ENCODE measurements at places on chromosomes 3 and 15. TPM values are rescaled to one million over a fixed set of nuclear protein-coding genes. Genes with fewer than 3 reads are reported as not detected.

- no peak for DNase-seq
Measured at GRCh38 chr15:41825572-41826535, 2.0 kb upstream of the JMJD7 start.

- DNase-seq: no peak
Measured at GRCh38 chr3:195045481-195046210, 225.3 kb downstream of the XXYLT1 start.

- DNase-seq: no peak
Measured at GRCh38 chr3:45776611-45777010, 19.7 kb downstream of the SLC6A20 start.

GRCh38 chr15:95292785-95293450 lies 1037.6 kb upstream of the NR2F2 start:
- DNase-seq: no peak

DNA sequence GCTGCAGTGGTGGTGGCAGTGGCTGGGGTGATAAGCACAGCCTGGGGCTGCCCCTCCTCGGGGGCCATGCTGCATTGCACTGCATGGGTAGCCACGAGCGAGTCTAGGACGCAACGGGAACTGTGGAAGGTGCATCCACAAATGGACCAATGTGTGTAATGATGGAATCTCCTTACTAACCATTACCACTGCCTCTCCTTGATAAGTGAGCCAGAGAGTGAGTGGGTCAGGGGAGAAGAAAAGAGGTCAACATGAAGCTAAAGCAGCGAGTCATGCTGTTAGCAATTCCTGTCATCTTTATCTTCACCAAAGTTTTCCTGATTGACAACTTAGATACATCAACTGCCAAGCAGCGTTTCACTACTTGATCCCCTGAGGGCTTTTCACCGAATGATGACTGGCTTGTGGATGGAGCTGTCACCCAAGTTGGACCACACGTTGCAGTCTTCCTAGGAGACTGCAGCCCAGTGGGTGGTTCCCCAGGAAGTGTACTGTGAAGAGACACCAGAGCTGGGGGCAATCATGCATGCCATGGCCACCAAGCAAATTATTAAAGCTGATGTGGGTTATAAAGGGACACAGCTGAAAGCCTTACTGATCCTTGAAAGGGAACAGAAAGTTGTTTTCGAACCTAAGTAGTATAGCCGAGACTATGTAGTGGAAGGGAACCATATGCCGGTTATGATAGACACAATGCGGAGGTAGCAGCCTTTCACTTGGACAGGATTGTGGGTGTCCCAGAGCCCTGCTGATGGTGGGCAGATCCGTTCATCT lies 20.6 kb downstream of the SAMD7 start:
- no peak for DNase-seq

DNA sequence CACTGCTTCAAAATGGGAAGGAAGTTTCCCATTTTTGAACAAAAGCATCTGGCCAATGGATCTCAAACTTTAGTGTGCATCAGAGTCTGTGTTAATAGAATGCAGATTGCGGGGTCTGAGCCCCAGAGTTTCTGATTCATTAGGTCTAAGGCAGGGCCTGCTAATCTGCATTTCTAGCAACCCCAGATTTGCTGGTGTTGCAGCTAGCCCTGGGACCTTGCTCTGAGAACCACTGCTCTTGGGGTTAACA lies 30.7 kb upstream of the USP3 start:
- no peak for DNase-seq

GRCh38 chr3:125651244-125651643 lies 55.9 kb upstream of the OSBPL11 start:
- no peak for DNase-seq

GRCh38 chr3:78165876-78166275 lies 1126.0 kb downstream of the ROBO2 start:
- no peak for DNase-seq

DNA sequence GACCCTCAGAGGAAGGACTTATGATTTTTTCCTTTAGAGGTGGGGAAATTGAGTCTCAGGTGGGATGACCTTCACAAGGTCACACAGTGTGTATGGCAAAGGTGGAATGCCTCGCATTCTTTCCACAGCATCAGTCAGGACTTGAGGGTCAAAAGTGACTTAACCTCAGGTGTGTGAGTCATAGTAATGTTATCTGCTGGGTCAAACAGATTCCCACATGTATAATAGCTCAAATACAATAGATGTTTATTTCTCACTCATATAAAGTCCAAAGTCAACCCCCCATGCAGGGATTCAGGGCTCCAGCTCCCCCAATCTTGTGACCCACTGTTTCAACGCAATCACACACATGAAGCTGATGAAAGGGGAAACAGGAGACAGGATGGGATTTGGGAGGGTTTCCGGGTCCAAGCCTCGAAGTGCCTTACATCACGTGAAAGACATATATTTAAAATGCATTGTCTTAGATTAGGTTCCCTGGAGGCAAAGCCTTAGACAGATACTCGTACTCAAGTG lies 34.0 kb upstream of the CCDC174 start:
- DNase-seq: no peak

DNA sequence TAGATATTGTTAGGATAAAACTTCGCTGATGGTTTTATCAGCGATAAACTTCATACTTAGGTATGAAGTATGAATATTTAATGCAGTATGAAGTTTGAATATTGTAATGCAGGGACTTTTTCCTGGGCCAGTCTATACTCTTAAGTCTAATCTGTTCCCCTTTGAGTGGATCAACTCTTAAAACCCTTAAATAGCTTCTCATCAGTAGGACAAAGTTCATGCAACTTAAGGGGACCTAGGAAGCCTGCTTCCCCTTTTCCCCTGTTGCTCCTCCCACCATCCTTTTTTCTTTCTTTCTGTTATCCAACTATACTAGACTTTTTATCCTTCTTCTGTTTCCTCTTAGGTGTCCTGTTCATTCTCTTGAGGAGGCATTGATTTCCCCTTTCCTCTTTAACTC lies 78.7 kb downstream of the MITF start:
- no peak for DNase-seq

DNA sequence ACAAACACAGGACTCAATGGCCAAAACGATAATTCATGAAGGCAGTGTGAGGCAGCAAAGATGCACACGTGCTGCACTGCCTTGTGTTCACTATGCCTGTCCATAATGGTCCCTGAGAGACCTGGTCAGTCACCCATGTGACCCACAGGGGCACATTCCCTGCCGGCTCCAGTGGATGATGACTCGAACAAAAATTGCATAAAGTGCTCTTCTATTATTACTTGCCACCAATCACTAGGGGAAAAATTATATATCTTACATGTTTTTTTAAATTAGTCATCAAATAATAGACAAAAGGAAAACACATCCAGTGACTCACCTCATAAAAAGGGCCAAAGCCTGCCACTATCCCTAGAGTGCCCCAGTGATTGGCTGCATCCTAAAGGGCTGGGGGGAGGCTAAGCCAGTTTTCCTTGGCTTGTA lies 47.5 kb downstream of the UBP1 start:
- peak; percentile 41 for DNase-seq

GRCh38 chr3:184584464-184584891 lies 22.9 kb downstream of the EPHB3 start:
- no peak for DNase-seq

DNA sequence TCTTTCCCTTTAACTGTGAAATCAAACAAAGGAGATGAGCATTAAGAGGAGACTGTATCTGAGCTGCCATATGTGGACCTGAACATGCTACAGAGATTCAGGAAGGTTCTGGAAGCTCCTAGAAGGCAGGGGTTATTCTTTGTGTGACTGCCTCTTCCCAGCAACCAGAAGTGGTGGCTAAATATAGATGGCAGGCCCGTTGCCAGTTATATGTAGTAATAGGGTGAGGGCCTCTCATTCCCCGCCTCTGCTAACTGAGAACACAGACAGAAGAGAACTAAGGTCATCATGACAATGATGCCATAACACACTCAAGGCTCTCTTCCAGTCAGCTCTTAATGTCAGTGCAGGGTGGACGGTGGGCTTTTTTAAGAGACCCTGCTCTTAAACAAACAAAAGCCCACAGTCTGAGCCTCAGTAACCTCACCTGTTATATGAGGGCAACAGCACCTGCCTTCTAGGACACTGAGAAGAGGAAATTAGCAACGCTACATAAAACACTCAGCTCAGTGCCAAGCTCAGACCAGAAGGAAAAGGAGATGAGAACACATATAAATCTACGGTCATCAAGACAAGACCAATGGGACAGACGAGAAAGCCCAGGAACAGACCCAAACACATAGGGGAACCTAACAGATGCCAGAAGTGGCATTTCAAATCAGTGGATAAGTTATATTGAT lies 22.3 kb downstream of the CFAP92 start:
- no peak for DNase-seq

DNA sequence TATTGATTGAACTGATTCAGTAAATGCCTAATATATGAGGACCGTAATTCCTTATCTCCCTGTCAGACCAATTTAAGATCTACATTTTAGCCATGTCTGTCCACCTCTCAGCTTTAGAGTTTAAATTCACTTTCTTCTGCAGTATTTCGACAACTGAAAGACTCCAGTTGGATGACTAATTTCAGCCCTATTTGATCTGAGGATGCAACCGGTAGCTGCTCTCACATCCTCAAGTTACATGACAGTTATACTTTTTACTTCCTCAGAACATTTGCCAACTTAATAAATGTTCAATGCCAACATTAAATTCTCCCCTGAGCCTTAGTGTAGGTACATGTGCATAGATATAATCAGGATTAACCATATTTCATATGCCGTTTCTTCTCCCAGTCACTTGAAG lies 2.5 kb upstream of the HHLA2 start:
- DNase-seq: no peak

- DNase-seq: no peak
Measured at GRCh38 chr3:151900460-151900859, 27.0 kb downstream of the SUCNR1 start.

- DNase-seq: no peak
Measured at GRCh38 chr3:128494367-128494650, 1.3 kb upstream of the GATA2 start.

DNA sequence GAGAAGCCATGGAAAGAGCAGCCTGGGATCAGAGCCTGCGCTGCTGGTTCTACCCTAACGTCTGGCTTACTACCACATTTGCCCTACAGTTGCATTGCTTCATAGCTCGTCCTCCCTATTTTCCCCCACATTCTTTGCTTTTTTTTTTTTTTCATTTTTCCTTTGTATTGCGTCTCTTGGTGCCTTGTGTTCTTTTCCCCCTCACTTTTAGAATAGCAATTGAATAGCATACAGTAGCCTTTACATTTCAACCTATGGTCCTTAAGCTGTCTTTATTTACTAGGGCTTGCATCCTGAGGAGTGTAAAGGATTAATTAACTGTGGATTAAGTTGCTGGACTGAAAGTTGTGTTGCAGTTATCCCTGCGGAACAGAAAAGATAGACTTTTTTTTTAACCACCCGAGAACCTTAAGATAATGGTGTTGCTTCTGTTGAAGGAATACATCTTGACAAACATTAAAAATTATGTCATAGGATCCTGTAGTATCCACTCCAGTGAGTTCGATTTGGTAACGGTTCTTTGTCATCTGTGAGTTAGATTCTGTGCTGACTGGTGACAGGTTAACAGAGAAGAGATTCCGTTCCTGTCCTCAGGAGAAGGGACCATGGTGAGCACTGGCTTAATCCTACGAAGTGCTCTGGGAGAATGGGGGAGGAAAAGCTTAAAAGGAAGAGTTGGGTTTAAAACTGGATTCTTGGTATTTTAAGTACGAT lies 417.4 kb upstream of the NAALADL2 start:
- peak; percentile 57 for DNase-seq

DNA sequence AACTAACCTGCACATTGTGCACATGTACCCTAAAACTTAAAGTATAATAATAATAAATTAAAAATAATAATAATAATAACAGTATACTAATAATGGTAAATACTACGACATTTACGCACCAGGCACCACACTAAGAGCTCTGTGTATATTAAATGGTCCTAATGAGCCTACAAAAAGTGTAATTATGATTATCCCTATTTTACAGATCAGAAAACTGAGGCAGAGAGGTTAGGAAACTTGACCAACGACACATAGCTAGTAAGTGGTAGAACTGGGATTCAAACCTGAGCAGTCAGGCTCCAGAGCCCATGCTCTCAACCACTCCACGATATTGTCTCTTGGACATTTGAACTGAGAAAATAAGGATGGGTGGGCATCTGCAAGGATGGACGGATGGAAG lies 15.0 kb downstream of the KIF7 start:
- no peak for DNase-seq

- no peak for DNase-seq
Measured at GRCh38 chr3:65497846-65498245, 540.9 kb downstream of the MAGI1 start.

- no peak for DNase-seq
Measured at GRCh38 chr3:74535281-74535680, 79.2 kb downstream of the CNTN3 start.

GRCh38 chr3:196120291-196120951 lies 38.5 kb upstream of the TFRC start:
- DNase-seq: no peak

DNA sequence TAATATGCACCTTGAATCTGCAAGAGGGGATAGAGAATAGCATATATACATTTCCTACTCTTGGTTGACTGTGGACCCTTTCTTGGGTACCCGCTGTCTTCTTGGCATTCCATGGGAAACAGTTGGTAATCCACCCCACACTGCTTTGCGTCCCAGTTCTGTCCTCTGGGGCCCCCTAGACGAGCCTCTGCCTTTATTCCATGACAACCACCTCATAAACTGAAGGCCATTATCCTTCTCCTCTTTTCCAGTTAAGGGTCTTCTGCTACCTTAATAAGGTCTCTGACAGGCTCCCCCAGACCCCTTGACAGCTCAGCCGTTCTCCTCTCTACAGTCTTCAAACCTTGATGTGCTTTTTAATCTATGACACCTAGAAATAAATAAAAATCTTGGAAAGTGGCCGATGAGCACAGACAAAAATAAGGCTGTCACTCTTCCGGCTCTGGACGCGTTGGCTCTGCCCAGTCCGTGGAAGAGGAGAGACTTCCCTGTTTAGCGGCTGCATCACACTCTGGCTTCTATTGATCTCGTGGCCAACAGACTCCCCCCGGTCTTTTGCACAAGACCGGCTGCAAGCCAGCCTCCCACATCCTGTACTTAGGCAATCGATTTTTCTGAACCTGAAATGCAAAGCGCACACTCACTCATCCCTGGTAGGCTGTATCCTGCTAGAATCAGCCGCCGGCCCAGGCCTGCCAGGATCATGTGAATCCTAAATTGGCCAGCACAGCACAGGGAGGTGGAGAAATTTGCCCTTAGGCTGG lies 251.0 kb upstream of the TLE3 start:
- no peak for DNase-seq

GRCh38 chr3:130465521-130465920 lies 51.5 kb upstream of the COL6A6 start:
- DNase-seq: no peak

PATL2 gene
- 0.50 TPM for polyA plus RNA-seq

PLA1A gene
- polyA plus RNA-seq: not detected

XCR1 gene
- polyA plus RNA-seq: not detected

RPL32 gene
- 3,211 TPM for polyA plus RNA-seq

MYL3 gene
- polyA plus RNA-seq: not detected

GOLGA6B gene
- polyA plus RNA-seq: not detected

NAALADL2 gene
- 8.0 TPM for polyA plus RNA-seq

LDHAL6B gene
- not detected for polyA plus RNA-seq

Measured in AG04450 (cell line).